ENCODE measurements at places on chromosomes 6 and 20.

GRCh38 chr6:101926149-101926925, 532.8 kb downstream of the GRIK2 start:
- no peak for DNase-seq

GRCh38 chr6:67277312-67277711, 1357.8 kb upstream of the ADGRB3 start:
- no peak for DNase-seq

GRCh38 chr6:109313139-109313538, 69.1 kb downstream of the CD164 start:
- no peak for DNase-seq

GRCh38 chr6:56909115-56909907, 45.6 kb upstream of the BEND6 start:
- DNase-seq, result no peak

GRCh38 chr6:111792241-111792640, 81.0 kb downstream of the FYN start:
- DNase-seq, result no peak

- peak; percentile 89 for DNase-seq
Observed at GRCh38 chr6:11232770-11233626, 530 bp upstream of the NEDD9 start.
